HCT116 (cell line): ENCODE measurements at places on chromosomes 5 and 9.

GRCh38 chr5:117072439-117072838, 497.8 kb upstream of the SEMA6A start:
- no peak for DNase-seq
- no peaks in the 10 kb centered on the region for H3K36me3 ChIP-seq
- H3K27ac ChIP-seq, result no peak overlapping the region
- no peaks in the 10 kb centered on the region for H3K4me1 ChIP-seq
- H3K4me3 ChIP-seq, result no peak overlapping the region

DNA sequence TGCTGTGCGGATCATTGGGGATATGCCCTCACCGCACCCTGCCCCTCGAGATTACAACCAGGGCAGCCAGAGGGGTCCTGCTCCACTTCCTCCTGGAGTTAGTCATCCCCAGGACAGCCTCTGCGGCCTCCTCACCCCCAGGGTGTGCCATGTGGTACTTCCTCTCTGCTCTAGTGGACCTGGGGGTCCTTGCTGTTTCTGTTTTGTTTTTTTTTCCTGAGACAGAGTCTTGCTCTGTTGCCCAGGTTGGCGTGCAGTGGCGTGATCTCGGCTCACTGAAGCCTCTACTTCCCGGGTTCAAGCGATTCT, 5.2 kb upstream of the FCN1 start:
- no peak for DNase-seq
- no peaks in the 10 kb centered on the region for H3K36me3 ChIP-seq
- H3K4me3 ChIP-seq, result no peak overlapping the region
- H3K27me3 ChIP-seq, result no peaks in the 10 kb centered on the region
- no peaks in the 10 kb centered on the region for H3K4me1 ChIP-seq
- no peak overlapping the region for H3K27ac ChIP-seq

DNA sequence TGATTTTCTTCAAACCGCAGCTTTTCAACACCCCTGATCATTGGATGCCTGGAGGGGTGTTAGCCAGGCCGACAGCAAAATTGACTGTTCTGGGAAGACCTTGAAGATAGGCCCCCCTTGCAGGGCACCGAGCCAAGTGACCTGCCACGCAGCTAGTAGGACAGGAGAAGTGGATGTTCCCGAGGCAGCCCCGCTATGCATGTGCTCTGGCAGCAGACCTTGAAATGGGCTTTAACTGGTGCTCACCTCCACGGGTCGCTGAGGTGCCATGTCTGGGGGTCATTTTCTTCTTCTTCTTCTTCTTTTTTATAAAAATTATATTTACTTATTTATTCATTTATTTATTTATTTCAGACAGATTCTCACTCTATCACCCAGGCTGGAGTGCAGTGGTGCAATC, 12.6 kb downstream of the FGF18 start:
- no peak for DNase-seq
- no peaks in the 10 kb centered on the region for H3K4me1 ChIP-seq
- no peak overlapping the region for H3K4me3 ChIP-seq
- H3K27me3 ChIP-seq, result no peaks in the 10 kb centered on the region
- no peak overlapping the region for H3K27ac ChIP-seq
- H3K36me3 ChIP-seq, result no peaks in the 10 kb centered on the region

- H3K27ac ChIP-seq, result no peak overlapping the region
- no peak overlapping the region for H3K4me3 ChIP-seq
Measured at GRCh38 chr5:140213370-140213983, 38.5 kb downstream of the CYSTM1 start.

DNA sequence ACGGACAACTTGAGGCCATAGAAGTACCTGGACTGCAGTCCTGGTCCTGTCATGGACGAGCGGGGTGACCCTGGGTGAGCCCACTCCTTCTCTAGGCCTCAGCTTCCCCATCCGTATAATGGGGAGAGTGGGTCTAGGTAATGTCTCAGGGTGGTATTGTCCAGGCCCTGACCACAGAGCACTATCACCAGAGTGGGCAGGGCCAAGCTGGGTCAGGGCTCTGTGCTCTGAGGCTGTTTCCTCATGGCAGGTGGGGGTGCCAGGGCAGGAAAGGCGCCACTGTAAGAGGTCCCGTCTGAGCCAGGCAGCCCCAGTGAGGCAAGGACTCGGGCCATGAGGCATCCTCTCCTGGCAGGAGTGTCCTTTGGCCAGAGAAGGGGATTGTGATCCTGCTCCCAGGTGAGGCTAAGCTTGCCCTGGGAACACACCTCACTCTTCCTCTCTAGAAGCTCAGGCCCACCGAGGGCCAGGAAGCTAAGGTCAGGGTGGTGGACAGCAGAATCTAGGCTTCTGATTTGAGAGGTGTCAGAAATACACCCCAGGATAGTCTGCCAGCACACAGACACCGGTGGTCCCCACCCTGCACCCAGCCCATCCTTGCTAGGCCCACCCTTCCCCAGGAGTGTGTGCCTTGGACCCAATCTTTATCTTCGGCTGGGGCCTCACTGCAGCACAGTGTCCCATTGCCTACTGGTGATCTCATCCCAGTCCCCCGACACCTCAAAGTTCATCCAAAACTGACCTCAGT, 1.5 kb upstream of the MYOZ3 start:
- no peaks in the 10 kb centered on the region; the same call in 1 of the 2 replicates for H3K27me3 ChIP-seq
- H3K4me1 ChIP-seq, result peaks cover 15% of the 10 kb centered on the region
- H3K27ac ChIP-seq, result no peak overlapping the region
- no peak for DNase-seq
- H3K4me3 ChIP-seq, result no peak overlapping the region
- H3K36me3 ChIP-seq, result no peaks in the 10 kb centered on the region

- H3K36me3 ChIP-seq, result peaks cover 6% of the 10 kb centered on the region
- no peak overlapping the region for H3K27ac ChIP-seq
- no peak for DNase-seq
- no peaks in the 10 kb centered on the region for H3K27me3 ChIP-seq
- H3K4me1 ChIP-seq, result peaks cover 7% of the 10 kb centered on the region; the same call in 1 of the 2 replicates
Measured at GRCh38 chr5:163463063-163463435, 2.6 kb downstream of the HMMR start.

DNA sequence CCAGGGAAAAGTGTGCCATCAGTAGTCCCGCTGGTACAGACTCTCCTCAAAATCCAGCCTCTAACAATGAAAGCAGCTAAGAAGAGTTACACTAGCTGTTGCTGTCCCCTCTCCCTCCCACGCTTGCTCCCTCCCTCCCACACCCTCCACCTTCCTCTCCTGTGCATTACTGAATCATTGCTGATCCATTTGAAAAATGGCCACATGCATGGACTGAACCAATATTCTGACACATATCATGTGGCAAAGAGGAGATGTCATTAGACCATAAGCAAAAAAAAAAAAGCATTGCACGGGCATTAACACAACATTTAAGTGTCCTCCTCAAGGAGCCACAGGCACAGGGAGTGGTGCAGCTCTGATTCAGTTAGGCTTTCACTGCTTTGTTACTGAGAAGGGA, 37.9 kb downstream of the LHFPL2 start:
- no peaks in the 10 kb centered on the region for H3K36me3 ChIP-seq
- H3K27ac ChIP-seq, result no peak overlapping the region
- peaks cover 3% of the 10 kb centered on the region for H3K4me1 ChIP-seq
- no peaks in the 10 kb centered on the region for H3K27me3 ChIP-seq

GRCh38 chr5:11931638-11932037, 27.4 kb upstream of the CTNND2 start:
- no peaks in the 10 kb centered on the region for H3K36me3 ChIP-seq
- no peak overlapping the region for H3K27ac ChIP-seq
- no peaks in the 10 kb centered on the region for H3K27me3 ChIP-seq
- H3K4me1 ChIP-seq, result no peaks in the 10 kb centered on the region

DNA sequence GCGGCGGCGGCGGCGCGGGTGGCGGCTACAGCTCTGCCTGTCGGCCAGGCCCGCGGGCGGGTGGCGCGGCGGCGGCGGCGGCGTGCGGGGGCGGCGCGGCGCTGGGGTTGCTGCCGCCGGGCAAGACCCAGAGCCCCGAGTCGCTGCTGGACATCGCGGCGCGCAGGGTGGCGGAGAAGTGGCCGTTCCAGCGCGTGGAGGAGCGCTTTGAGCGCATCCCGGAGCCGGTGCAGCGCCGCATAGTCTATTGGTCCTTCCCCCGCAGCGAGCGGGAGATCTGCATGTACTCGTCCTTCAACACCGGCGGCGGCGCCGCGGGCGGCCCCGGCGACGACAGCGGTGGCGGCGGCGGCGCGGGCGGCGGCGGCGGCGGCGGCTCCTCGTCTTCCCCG, 296 bp downstream of the ZSWIM6 start:
- H3K4me1 ChIP-seq, result peaks cover 35% of the 10 kb centered on the region

DNA sequence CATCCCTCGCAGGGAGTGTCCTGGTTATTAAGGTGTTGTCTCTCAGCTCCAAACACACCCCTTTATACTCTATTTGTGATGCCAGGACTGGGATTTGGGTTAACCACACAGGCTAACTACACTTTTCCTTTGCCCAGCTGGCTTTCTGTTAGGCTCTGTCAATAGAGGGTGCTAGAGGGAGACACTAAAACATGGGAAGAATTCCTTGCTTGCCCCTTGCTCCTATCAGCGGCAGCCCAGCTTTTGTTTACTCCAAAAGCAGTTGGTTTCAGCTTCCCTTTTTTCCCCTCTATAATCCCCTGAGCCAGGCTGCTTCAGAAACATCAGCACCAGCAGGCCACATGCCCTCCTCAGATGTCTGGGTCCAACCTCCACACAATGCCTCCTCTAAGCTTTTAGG, 297.1 kb downstream of the KCTD16 start:
- H3K27ac ChIP-seq, result no peak overlapping the region
- DNase-seq, result peak; percentile 8
- peaks cover 23% of the 10 kb centered on the region for H3K27me3 ChIP-seq
- H3K4me1 ChIP-seq, result no peaks in the 10 kb centered on the region

- H3K36me3 ChIP-seq, result no peaks in the 10 kb centered on the region
- no peak overlapping the region for H3K27ac ChIP-seq
- no peak for DNase-seq
- no peak overlapping the region for H3K4me3 ChIP-seq
Measured at GRCh38 chr5:52709167-52709925, 78.4 kb upstream of the ITGA1 start.

- no peak overlapping the region for H3K27ac ChIP-seq
- peaks cover 3% of the 10 kb centered on the region; the same call in 1 of the 2 replicates for H3K36me3 ChIP-seq
- H3K27me3 ChIP-seq, result no peaks in the 10 kb centered on the region
- H3K4me1 ChIP-seq, result peaks cover 2% of the 10 kb centered on the region; the same call in 1 of the 2 replicates
- no peak for DNase-seq
Measured at GRCh38 chr5:32143617-32144377, 30.3 kb downstream of the GOLPH3 start.

GRCh38 chr9:127887792-127888191, 10.3 kb upstream of the AK1 start:
- H3K27me3 ChIP-seq, result no peaks in the 10 kb centered on the region
- H3K4me3 ChIP-seq, result no peak overlapping the region
- H3K27ac ChIP-seq, result no peak overlapping the region

- peaks cover 42% of the 10 kb centered on the region for H3K27me3 ChIP-seq
- H3K4me3 ChIP-seq, result no peak overlapping the region
- H3K4me1 ChIP-seq, result no peaks in the 10 kb centered on the region
- no peak overlapping the region for H3K27ac ChIP-seq
- DNase-seq, result no peak
Measured at GRCh38 chr5:33807771-33808170, 84.0 kb downstream of the ADAMTS12 start.

- H3K4me1 ChIP-seq, result no peaks in the 10 kb centered on the region
- H3K27me3 ChIP-seq, result peaks cover 43% of the 10 kb centered on the region; the same call in 1 of the 2 replicates
- no peak for DNase-seq
- H3K36me3 ChIP-seq, result no peaks in the 10 kb centered on the region
- no peak overlapping the region for H3K4me3 ChIP-seq
Measured at GRCh38 chr5:61771808-61772207, 439.8 kb downstream of the ZSWIM6 start.

DNA sequence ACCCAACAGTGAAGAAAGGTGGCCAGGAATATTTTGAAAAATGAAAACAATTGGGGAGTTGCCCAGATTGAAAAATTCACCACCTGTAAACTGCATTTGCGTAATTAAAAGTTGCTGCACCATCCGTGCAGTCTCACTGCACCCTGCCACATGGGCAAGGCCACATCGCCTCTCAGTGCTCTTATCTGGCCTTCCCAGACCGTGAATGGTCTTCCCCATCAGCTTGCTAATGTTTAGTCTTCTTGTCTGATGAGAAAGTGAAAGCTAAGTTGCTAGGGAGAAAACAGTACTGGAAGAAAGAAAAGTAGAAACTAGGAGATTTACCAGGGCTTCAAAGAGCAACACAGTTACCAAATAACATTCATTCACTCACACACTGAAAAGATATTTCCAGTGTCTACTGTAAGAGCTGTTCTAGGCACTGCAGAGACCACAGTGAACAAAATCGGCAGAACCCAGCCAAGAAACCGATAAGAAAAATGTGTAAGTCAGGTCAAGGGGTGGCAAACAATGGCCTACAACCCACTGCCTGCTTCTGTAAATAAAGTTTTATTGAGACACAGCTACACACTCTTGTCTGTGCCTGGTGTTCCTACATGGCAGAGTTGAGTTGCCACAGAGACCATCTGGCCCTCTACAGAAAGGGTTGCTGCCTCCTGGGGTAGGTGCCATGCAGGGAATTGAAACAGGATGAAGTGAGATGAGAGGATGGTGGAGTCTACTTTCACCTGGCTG, 51.2 kb upstream of the CTSL start:
- no peaks in the 10 kb centered on the region for H3K4me1 ChIP-seq
- no peak overlapping the region for H3K4me3 ChIP-seq

DNA sequence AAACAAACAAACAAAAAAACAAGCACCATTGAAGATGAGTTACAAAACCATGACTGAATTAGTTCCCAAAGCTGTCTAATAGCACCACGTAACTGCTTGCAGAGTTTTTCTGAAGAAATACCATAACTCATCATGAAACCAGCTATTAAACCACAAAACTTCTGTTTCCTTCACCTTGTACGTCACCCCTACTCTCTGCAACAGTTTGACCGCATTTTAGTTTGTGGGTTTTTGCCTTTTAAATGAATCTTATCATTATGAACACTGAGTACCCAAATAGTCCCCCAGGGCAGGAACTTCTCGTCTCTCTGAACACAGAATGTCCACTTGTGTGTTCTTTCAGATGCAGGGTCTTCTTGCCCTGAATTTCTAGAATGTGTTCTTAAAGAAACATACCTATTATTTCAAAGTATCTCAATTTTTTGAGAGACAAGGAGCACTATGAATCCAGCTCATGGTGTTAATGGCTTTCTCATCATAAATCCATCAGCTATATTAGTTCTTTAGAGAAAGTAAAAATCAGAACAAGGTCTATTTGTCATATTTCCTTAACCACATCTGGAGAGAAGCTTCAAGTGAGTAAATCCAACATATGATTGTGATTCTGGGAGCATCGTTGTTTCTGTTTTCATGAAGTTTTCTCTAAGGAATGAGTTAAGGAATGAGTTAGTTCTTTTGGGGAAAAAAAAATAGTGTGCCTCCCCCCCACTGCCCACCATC, 210.6 kb downstream of the AUH start:
- no peaks in the 10 kb centered on the region; the same call in 1 of the 2 replicates for H3K4me1 ChIP-seq
- H3K27me3 ChIP-seq, result no peaks in the 10 kb centered on the region
- no peak for DNase-seq

- H3K36me3 ChIP-seq, result peaks cover 4% of the 10 kb centered on the region
- H3K4me3 ChIP-seq, result no peak overlapping the region
- no peak for DNase-seq
- H3K27ac ChIP-seq, result no peak overlapping the region
Measured at GRCh38 chr5:109373932-109374331, 35.8 kb downstream of the PJA2 start.

GRCh38 chr9:114037249-114037648, 40.9 kb downstream of the AMBP start:
- H3K4me3 ChIP-seq, result no peak overlapping the region
- H3K36me3 ChIP-seq, result no peaks in the 10 kb centered on the region
- no peaks in the 10 kb centered on the region for H3K27me3 ChIP-seq
- H3K4me1 ChIP-seq, result no peaks in the 10 kb centered on the region
